A172 (cell line): ENCODE measurements at places on chromosomes 13 and 19.
A peak's percentile ranks its signal among the peaks of the same experiment; 100 is the strongest.

GRCh38 chr13:99228737-99229691, 28.4 kb downstream of the UBAC2 start:
- peak; percentile 84 for DNase-seq

GRCh38 chr13:31069808-31070534, 91.7 kb downstream of the HSPH1 start:
- no peak for DNase-seq

- DNase-seq = peak; percentile 66
These were observed 9.6 kb downstream of the GIPR start for GRCh38 chr19:45677351-45678230.

- DNase-seq = no peak
These were observed 1.8 kb downstream of the RAP2A start for GRCh38 chr13:97435794-97436193.

DNA sequence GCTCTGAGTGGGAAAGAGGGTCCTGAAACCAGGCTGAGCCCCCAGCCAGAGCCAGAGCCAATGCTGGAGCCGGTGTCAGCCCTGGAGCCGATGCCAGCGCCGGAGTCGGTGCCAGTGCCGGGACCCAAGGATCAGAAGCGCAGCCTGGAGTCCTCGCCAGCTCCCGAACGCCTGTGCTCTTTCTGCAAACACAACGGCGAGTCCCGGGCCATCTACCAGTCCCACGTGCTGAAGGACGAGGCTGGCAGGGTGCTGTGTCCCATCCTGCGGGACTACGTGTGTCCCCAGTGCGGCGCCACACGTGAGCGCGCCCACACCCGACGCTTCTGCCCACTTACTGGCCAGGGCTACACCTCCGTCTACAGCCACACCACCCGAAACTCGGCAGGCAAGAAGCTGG, 369 bp downstream of the NANOS3 start:
- DNase-seq = no peak

DNA sequence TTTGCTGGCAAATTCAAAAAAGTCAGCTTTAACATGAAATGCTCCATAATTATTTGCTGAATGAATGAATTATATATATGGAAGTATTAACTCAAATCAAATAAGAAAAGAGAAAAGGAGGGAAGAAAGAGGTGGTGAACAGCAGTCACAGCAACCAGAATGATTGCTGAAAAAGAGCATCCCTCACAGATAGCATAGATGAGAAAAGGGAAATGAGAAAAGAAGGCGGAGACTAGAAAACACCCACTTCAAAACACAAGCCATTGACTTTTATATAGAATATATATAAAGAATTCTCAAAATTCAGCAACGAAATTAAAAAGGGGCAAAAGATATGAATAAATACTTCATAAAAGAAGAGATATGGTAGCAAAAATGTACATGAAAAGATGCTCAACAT, 75.2 kb downstream of the CAB39L start:
- DNase-seq = no peak

DNA sequence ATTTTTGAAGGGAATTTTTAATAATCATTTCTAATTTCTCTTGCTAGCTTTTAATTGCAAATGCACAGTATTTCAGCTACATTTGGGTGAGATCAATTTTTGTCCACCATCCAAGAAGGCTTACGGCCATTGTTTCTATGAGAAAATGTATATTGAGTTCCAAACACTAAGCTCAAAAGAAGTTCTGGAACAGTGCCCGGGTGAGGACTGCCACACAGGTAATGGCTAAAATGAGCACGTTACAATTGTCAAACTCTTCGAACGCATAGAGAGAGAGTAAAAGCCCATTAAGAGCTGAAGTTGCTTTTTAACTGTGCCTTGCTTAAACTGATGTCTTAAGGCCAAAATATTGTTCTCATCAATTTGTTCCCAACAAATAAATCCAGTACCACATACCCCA, 755.0 kb downstream of the DIAPH3 start:
- no peak for DNase-seq

DNA sequence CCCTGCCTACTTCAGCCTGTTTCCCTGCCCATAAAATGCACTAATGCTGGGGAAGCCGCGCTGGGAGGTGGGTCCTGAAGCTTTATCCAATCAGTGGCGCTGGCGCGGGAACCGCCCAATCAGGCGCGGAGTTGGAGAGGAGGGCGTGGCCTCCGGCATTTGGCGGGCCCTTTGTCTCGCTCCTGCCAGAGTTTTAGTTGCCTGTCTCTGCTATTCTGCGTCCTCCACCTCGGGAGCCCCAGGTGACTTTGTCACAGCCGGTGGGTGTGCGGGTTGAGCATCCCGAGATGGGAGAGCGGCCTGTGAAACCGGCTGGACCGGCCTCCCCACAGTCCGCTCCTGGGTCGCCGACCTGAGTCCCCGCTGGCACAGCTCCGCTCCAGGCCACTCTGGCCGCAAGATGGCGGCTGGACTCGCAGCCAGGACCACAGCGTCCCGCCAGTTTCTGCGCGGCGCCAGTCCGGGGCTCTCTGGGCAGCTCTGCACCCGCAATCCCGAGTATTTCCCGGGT, 30.7 kb upstream of the ZNF429 start:
- no peak for DNase-seq

DNA sequence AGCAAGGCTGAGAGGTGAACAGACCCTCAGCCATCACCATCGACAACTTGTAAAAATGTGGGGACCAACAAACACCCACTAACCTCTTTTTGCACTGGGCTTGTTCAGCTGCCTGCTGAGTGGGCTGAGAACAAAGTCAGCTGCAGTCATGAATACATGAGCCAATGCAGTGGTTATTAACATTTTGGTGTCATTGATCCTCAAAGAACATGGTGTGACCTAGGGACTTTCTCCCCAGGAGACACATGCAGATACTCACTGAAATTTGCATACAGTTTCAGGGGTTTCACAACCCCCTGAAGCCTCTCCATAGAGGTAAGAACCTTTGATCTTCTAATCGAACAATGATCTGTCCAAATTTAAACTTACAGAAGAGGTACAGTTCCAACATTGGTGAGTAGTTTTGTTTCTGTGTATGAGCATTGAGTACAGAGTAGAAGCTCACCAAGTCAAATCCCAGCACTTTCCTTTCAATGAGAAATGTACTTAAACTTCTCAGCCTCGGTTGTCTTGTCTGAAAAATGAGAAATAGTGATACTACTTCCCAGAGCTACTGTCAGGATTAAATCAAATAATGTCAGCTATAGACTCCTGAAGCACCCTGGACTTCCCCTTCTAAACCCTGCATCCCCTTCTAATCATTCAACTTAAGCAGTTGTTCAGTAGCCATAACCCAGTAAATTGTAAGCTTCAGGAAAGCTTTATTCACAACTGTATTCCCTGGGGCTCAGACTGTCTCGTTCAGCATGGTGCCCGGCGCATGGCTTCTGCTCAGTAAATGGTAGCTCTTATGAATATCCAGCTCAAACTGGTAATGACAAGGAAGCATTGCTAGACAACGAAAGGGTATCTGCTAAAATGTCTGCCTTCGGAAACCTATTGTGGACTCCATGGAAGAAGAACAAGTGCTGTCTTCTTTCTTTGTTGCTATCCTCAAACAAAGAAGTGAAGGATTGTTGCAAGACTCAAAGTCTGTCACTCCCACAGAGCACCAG, 148.7 kb downstream of the FOXO1 start:
- no peak for DNase-seq

GRCh38 chr19:45469945-45470761, 2.4 kb downstream of the FOSB start:
- DNase-seq = peak; percentile 13

DNA sequence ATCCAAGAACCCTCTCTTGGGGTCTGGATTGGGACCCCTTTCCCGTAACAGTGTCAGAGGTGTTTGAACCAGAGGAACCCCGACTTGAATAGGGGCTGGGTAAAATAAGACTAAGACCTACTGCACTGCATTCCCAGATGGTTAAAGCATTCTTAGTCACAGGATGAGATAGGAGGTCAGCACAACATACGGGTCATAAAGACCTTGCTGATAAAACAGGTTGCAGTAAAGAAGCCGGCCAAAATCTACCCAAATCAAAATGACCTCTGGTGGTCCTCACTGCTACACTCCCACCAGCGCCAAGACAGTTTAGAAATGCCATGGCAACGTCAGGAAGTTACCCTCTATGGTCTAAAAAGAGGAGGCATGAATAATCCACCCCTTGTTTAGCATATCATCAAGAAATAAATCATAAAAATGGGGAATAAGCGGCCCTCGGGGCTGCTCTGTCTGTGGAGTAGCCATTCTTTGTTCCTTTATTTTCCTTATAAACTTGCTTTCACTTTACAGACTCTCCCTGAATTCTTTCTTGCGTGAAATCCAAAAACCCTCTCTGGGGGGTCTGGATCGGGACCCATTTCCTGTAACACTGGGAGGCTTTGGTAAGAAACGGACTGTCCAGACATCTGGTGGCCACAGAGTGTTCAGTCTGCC, 4.4 kb upstream of the SIN3B start:
- DNase-seq = peak; percentile 71

- DNase-seq = peak; percentile 15
These were observed 20.6 kb downstream of the ZNF558 start for GRCh38 chr19:8811315-8812172.

DNA sequence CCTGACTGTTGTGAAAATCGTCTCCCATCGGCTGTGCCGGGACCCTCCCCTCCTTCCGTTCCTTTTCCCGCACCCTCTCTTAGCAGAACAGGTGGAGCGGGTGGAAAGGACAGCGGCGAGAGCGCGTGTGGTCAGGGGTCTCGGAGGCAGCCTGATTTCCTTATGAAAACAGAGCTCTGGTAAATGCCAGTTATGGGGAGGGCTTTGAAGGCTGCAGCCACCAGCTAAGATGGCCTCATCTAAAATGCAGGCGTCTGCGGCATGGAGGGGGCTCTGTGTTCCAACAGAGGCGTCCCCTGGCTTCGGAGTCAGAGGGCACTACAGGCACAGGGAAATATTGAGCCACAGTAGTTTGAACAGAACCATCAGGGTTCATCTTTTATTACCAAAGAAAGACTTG, 93.8 kb upstream of the SOX1 start:
- no peak for DNase-seq

GRCh38 chr19:50147462-50148423, 15.3 kb downstream of the IZUMO2 start:
- DNase-seq = peak; percentile 97

- no peak for DNase-seq
These were observed 256.1 kb upstream of the OBI1 start for GRCh38 chr13:78915015-78915414.

- no peak for DNase-seq
These were observed 88.6 kb downstream of the UBL3 start for GRCh38 chr13:29761815-29762214.

GRCh38 chr19:2719920-2720776, 1.0 kb downstream of the DIRAS1 start:
- DNase-seq = peak; percentile 37

- no peak for DNase-seq
These were observed 8.3 kb upstream of the METTL21C start for GRCh38 chr13:102702965-102703725.

GRCh38 chr19:13764101-13764807, at the start of gene MRI1:
Gene MRI1, plus strand, starts transcription at chr19:13764522. Its CDS starts 67 bp downstream, at chr19:13764589.
- no peak for DNase-seq

GRCh38 chr19:50047671-50048070, 21.9 kb downstream of the ZNF473 start:
- no peak for DNase-seq

DNA sequence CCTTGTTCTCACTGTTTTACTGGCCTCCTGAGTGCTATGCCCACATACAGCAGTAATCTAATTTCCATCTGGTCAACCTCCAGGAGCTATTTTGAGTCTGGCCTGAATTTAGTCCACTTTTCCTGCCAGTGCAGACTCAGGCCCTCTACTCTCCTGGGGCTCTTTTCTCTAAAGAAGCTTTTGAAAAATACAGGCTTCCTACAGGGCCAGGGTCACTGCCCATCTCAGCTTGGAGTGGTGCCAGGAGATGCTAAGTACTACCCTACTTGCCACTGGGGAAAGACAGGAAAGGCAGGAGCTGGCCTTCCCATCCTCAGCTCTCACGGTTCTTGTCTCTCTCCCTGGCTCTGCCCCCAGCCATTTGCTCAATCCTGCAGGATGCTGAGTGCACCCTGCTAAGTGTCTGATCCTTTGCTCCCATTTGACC, 101.7 kb upstream of the SERP2 start:
- DNase-seq = no peak

DNA sequence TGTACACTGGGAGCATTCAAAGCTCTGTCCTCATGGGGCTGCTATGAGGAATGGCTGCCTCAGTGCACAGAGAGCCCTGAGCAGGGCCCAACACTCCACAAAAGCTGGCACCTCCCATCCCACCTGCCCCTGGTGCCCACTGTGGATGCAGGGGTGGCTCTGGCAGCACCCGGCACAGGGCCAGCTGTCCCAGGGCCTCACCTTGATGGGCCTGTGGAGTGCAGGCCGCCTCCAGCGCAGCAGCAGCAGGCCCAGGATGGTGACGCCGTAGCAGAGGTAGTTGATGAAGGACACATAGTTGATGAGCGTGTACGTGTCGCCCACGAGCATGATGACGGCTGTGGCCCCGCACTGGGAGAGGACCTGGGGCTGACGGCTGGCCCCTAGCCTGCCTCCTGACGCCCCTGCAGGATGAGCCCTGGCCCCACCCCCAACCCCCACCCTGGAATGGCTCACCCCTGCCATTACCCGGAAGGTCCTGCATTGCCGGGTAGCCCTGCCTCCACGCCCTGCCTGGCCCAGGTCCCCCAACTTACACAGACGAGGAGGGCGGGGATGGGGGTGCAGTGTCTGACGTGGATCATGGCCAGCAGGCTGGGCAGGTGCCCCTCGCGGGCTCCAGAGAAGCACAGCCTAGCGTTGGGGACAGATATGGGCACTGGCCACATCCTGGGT, 15.2 kb downstream of the SLC7A10 start:
- no peak for DNase-seq

GRCh38 chr13:28468023-28468915, 26.7 kb downstream of the FLT1 start:
- no peak for DNase-seq

DNA sequence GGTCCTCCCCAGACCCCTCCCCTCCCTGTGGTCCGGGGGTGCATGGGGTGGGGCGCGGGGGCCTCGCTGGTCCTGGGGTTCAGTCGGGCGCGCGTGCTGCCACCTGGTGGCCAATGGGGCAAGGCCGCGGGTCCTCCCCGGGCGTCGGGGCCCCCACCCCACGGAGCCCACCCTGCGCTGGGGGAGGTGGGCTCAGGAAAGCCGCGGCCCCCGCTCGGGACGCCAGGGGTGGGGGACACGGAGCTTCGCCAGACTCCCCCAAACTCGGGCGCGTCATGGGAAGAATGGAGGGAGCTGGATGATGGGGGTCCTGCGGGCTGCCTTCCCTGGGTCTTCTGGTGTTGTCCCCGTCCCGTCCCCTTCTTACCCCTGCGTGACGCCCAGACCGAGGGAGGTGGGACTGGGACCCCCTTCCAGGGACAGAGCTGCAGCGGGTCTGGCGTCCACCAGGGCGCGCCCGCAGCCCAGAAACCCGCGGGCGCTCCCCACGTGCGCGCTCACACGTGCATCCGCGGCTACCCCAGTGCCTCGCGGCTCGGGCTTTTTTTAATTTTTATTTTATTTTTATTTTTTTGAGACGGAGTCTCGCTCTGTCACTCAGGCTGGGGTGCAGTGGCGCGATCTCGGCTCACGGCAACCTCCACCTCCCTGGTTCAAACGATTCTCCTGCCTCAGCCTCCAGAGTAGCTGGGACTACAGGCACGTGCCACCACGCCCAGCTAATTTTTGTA, 19.8 kb upstream of the TCF3 start:
- DNase-seq = no peak

- no peak for DNase-seq
These were observed 673.7 kb upstream of the MIR17HG start for GRCh38 chr13:90673746-90674145.
